ENCODE measurements at places on chromosomes 11 and 22.
A peak's percentile ranks its signal among the peaks of the same experiment; 100 is the strongest.

DNA sequence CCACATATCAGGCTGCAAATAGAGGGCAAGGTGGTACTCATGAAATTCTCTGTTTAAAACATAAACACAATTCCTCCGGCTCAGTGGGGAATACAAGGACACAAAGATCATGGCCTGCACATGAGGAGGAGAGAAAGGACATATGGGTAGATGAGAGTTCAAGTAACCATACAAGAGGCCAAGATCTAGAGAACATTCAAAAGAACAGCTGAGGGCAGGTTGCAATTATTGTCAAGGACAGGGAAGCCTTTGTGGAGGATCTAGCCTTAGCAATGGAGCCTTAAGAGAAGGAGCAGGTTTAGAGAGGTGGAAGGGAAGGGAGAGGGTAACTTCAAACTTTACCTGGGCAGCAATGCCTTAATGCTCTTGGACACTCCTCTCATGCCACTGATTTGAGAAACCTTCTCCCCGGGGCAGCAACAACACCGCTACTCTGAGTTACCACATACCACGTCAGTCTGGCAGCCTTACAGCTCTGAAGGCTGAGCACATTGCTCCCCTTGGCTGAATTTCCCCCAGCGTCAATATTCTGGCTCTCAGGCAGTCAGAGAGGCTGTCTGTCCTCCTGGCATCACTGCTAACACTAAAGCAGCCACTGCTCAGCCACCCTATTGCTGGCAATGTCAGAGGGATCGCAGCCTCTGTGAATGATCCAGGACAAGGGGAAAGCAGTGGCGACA, 55.5 kb downstream of the CLPB start:
- H3K27me3 ChIP-seq: no peaks in the 10 kb centered on the region
- DNase-seq: no peak
- H3K27ac ChIP-seq: no peak overlapping the region
- H3K36me3 ChIP-seq: no peaks in the 10 kb centered on the region

GRCh38 chr11:9042488-9042887, 38.7 kb upstream of the NRIP3 start:
- H3K27me3 ChIP-seq: peaks cover 4% of the 10 kb centered on the region
- no peak overlapping the region for H3K27ac ChIP-seq
- no peak overlapping the region for H3K4me3 ChIP-seq
- H3K36me3 ChIP-seq: no peaks in the 10 kb centered on the region
- no peak for DNase-seq

DNA sequence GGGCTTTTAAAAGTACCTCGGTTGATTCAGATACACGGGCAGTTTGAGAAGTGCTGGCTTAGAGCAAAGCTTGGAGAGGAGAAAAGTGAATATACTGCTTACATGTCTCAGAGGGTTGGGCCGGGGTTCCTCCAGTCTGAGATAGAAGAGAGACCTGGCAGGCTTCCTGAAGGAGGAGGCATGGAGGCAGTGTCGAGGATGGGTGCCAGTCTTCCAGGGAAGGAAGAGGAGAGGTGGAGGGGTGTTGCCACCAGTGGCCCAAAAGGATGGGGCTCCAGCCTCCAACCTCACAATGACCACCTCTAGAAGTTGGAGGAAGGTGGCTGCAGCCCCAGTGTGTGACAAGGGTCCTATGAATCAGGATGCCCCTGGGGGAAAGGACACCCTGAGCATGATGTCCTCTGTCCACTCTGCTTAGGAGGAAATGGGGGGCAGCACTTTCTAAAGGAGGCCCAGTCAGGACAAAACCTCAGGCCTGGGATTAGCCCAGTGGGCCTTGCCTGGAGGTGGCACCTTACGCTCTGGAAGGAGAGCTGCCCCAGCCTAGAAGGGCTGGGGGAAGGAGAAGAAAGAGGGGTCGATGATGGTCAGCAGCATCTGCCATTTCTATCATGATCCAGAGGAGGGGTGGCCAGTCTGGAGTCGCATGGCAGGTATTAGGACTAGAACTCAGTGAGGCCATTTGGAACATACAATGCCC, 65.2 kb downstream of the CD82 start:
- no peak overlapping the region for H3K4me3 ChIP-seq
- no peak overlapping the region for H3K27ac ChIP-seq
- no peak for DNase-seq
- no peaks in the 10 kb centered on the region for H3K36me3 ChIP-seq

- peaks cover 38% of the 10 kb centered on the region for H3K27me3 ChIP-seq
- H3K4me3 ChIP-seq: no peak overlapping the region
- H3K27ac ChIP-seq: no peak overlapping the region
- no peak for DNase-seq
Measured at GRCh38 chr11:17479284-17480214, 2.9 kb upstream of the ABCC8 start.

DNA sequence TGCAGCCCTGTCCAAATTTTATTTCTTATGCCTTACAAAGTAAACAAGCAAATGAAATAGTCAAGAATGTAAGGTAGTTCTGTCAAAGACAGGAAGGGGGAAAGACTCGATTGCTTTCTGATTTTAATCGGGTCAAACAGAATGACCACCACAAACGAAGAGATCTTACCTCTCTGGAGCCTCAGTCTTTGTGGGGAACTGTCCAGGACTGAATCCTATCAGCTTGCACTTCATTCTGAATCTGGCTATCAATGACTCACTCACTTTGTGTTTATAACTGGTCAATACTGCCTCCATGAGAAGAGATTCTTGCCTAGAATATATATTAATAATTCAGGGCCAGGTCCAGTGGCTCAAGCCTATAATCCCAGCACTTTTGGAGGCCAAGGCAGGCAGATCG, 17.2 kb downstream of the MSANTD2 start:
- H3K4me1 ChIP-seq: no peaks in the 10 kb centered on the region
- no peak for DNase-seq
- H3K4me3 ChIP-seq: no peak overlapping the region
- no peak overlapping the region for H3K27ac ChIP-seq
- H3K27me3 ChIP-seq: no peaks in the 10 kb centered on the region

GRCh38 chr22:43262990-43263644, 76.2 kb upstream of the TTLL12 start:
- H3K4me3 ChIP-seq: peak overlapping the region; percentile 25
- peaks cover 31% of the 10 kb centered on the region for H3K27me3 ChIP-seq
- peak; percentile 4 for DNase-seq
- H3K36me3 ChIP-seq: no peaks in the 10 kb centered on the region

DNA sequence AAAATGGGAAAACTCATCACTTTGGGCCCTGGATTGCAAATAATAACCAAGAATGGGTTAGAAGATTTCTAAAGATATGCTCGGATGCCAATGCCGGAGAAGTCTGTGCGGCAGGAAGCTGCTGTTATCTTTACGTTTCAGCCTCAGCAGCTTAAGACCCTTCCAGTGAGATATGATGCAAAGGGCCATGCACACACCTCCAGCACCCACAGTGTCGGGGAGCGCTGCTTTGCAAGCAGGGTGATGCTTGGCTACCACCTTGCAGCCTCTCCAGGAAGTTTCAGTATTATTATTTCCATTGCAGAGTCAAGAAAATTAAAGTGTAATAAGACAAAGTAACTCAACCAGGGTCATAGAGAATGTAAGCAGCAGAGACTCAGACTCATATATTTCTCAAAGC, 37.3 kb downstream of the LARGE1 start:
- no peaks in the 10 kb centered on the region for H3K27me3 ChIP-seq
- no peak overlapping the region for H3K4me3 ChIP-seq
- no peaks in the 10 kb centered on the region for H3K36me3 ChIP-seq
- H3K4me1 ChIP-seq: no peaks in the 10 kb centered on the region

DNA sequence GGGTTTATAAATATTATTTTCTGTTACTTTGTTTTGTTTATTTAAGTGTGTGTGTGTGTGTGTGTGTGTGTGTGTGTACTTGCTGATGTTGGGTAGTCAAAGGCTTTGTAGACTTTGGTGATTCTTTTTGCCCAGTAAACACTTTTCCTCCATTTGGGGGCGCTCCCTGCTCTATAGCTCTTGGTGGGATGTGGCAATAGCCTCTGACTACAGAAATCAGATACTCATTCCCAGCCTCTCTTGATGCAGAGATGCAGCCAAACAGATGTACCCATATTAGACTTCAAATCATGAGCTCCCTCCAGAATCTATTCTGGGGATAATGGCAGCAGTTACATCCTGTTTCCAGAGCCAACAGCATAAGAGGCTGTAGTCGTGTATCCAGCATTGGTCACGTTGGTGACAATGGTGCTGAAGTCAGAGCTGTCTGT, 33.4 kb upstream of the APOL5 start:
- no peaks in the 10 kb centered on the region for H3K36me3 ChIP-seq
- no peak overlapping the region for H3K4me3 ChIP-seq
- no peak overlapping the region for H3K27ac ChIP-seq
- H3K27me3 ChIP-seq: no peaks in the 10 kb centered on the region
- DNase-seq: no peak
- no peaks in the 10 kb centered on the region for H3K4me1 ChIP-seq

DNA sequence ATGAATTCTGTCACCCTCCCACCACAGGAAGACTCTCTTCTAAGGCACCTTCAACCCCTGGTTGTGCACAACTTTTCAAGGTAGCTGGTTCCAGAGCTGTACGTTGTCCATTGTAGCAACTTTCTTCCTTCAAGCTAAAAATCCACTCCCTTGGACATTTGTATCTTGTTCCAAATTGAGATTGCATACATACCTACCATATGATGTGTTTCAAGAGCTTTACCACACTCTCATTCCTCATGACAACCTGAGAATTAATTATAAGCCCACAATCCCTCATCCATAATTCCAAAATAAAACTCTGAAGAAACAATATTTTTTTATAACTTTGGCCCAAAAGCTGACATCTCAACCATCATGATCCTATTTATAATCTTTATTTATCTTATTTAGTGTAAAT, 3.0 kb downstream of the OR52W1 start:
- H3K27me3 ChIP-seq: no peaks in the 10 kb centered on the region
- DNase-seq: no peak
- H3K36me3 ChIP-seq: peaks cover 4% of the 10 kb centered on the region
- H3K4me3 ChIP-seq: no peak overlapping the region
- H3K4me1 ChIP-seq: no peaks in the 10 kb centered on the region

DNA sequence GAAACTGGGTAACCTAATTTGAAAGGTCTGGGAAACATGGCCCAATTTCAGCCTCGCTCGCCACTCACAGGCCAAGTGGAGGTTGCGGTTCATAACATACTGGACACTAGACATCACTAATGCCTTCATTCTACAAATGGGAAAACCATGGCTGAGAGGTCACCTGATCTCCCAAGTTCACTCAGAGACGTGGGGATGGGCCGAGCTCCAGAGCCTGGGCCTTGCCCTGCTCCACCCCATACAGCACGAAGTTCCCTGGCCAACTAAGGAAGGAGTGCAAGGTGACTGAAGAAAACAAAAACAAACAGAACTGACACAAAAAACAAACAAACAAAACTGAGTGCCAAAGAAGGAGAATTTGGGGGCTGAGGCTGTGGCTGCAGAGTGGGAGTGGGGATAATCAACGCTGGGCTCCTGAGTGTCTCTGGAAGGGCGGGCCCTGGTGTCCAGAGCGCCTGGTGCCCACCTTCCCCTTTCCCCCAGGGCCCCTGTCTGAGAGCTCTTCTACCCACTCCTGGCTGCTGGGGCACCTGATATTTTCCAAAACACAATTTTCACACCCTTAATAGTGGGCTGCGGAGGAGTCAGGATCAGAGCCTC, 46.5 kb upstream of the ADA2 start:
- H3K36me3 ChIP-seq: no peaks in the 10 kb centered on the region
- no peak overlapping the region for H3K27ac ChIP-seq
- H3K27me3 ChIP-seq: no peaks in the 10 kb centered on the region
- DNase-seq: no peak
- no peak overlapping the region for H3K4me3 ChIP-seq
- peaks cover 14% of the 10 kb centered on the region for H3K4me1 ChIP-seq

GRCh38 chr11:8638300-8638699, 44.2 kb downstream of the TRIM66 start:
- H3K4me3 ChIP-seq: no peak overlapping the region
- peaks cover 18% of the 10 kb centered on the region for H3K36me3 ChIP-seq
- H3K27ac ChIP-seq: no peak overlapping the region
- no peaks in the 10 kb centered on the region for H3K27me3 ChIP-seq
- H3K4me1 ChIP-seq: no peaks in the 10 kb centered on the region

DNA sequence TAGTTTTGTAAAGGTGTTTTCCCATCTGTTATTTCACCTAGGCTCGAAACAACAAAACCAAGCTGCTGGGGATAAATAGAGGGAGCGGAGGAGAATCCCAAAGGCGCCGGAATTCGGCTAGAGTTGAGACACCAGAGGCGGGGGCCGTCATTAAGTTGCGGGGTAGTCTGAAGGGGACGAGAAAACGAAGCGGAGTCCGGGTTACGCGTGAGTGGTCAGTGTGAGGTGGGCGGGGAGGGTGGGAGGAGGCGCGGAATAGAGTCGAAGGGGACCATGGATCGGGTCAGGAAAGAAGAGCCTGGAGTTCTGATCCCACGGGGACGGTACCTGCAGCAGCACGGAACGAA, 361 bp downstream of the SRPRA start:
- DNase-seq: no peak
- H3K4me1 ChIP-seq: peaks cover 13% of the 10 kb centered on the region
- peak overlapping the region; percentile 88 for H3K4me3 ChIP-seq
- H3K27me3 ChIP-seq: no peaks in the 10 kb centered on the region

GRCh38 chr11:36306888-36307287, 10.8 kb downstream of the PRR5L start:
- H3K27me3 ChIP-seq: no peaks in the 10 kb centered on the region
- no peak for DNase-seq
- no peak overlapping the region for H3K4me3 ChIP-seq

- peak overlapping the region; percentile 90 for H3K27ac ChIP-seq
- no peaks in the 10 kb centered on the region for H3K27me3 ChIP-seq
- no peak for DNase-seq
- peaks cover 11% of the 10 kb centered on the region for H3K36me3 ChIP-seq
- H3K4me3 ChIP-seq: peak overlapping the region; percentile 60
Measured at GRCh38 chr11:47406896-47407745, 1.3 kb upstream of the SLC39A13 start.

- H3K4me3 ChIP-seq: no peak overlapping the region
- peak; percentile 3 for DNase-seq
- no peaks in the 10 kb centered on the region for H3K27me3 ChIP-seq
- no peaks in the 10 kb centered on the region for H3K36me3 ChIP-seq
- no peak overlapping the region for H3K27ac ChIP-seq
- H3K4me1 ChIP-seq: no peaks in the 10 kb centered on the region
Measured at GRCh38 chr11:22304337-22304961, 33.7 kb upstream of the SLC17A6 start.

GRCh38 chr22:37563153-37564081, 3.1 kb downstream of the CDC42EP1 start:
- H3K27me3 ChIP-seq: peaks cover 88% of the 10 kb centered on the region
- no peak for DNase-seq
- H3K4me1 ChIP-seq: peaks cover 31% of the 10 kb centered on the region
- no peak overlapping the region for H3K4me3 ChIP-seq

All from thymus (tissue), 14 donors.